ENCODE measurements at places on chromosomes 1 and 21.

DNA sequence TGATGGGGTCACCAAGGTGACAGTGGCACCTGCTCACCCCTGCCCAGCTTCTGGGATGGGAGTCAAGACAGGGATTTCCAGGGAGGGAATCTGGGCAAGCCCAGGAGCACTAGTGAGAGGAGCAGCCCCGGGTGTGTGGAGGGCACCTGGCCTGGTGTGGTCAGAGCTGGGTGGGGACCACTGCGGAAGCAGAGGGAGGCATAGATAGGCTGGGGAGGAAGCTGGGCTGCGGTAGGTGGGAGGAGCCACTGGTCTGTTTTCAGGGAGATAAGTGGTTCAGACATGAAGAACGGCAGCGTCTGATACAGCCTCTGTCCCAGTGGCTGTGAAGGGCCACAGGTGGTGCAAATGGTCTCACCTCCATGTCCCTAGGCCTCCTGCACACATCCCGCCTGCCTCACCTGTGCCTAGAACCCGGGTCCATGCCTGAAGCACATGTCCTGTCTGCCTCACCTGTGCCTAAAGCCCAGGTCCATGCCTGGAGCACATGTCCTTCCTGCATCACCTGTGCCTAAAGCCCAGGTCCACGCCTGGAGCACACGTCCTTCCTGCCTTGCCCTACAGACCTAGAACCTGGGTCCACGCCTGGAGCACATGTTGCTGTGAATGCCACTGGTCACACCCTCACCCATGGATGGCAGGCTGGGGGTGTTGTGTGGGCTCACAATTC is 325.9 kb upstream of the AJAP1 start:
- no peak for DNase-seq

DNA sequence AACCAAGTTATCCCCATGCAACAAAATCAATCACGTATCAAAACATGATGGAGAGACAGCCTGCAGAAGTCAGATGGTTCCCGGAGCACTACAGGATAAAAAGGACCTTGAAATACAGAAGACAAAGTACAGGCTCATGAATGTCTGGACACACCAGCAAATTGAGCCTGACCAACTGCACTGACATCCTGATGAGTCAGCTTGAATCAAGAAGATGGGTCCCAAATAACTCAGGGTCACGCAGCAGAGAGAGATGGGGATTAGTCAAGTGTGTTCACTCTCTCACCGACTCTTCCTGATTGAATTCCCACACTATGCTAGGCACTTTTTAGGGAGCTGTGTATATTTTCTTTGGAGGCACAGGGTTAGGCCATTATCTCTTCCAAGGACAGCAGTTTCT is 71.1 kb upstream of the DIRAS3 start:
- DNase-seq: no peak

DNA sequence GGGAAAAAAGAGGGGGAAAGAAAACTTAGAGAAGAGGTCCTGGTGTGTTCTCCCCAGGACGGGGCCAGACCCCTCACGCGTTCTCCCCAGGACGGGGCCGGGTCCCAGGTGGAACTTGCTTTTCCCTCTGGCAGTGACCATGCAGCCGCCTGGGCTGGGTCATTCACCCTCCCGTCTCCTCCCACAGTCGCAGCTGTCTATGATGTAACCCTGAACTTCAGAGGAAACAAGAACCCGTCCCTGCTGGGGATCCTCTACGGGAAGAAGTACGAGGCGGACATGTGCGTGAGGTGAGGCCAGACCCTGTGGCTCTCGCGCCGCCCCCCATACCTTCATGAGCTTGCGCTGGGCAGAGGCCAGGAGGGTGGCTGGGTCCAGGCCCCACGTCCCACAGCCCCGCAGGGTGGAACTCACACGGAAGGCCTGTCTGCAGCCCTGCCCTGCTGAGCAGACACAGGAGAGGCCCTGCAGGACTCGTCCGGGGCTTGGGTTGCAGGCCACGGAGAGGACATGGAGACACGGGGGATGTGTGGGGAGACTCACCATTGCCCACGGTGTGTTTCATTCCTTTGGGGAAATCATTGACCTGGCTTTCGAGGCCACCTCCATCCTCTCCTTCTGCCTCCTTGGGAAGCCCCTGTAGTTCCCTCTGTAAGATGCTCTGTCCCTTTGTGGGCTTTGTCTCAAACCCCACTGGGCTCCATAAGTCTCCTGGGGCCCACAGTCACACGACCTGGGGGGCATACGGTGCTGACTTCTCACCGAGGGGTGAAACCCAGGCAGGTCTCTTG is 40.7 kb upstream of the TRAPPC10 start:
- DNase-seq: no peak

DNA sequence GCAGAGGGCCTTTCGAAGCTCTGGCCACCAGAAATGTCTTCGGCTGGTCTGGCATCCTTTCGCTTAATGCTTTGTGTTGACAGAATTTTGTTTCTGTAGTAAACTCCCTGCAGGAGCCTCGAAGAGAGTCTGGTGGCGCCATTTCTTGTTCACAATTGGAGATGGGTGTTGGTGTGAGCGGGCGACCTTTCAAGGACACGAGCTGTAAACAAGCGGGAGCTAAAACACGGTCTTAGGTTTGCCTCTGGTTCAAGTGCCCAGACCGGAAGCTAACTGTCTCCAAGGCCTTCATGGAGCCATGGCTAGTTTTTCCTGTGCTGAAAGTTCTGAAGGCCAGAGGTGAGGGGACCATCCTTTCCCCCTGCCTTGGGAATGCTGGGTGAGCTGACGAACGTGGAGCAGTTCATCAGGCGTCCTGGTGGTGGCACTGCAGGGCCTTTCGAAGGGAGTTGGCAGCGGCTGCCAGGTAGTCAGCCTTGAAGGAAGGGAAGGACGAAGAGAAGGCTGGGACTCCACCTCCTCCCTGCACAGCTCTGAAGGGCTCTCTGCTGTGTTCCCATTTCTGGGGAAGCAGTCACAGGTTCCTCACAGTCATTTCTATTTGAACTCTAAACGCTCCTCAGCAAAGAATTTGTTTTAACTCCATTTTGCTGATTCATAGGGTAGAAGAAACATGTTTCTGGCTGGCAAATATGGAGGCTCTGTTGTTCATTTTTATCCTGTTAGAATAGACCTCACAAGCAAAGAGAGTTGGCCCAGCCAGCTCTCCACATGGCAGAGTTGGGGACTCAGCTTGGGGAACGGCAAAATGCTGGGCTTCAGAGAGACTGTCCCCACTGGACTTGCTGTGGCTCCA is 35.2 kb downstream of the URB2 start:
- DNase-seq: peak; percentile 81

DNA sequence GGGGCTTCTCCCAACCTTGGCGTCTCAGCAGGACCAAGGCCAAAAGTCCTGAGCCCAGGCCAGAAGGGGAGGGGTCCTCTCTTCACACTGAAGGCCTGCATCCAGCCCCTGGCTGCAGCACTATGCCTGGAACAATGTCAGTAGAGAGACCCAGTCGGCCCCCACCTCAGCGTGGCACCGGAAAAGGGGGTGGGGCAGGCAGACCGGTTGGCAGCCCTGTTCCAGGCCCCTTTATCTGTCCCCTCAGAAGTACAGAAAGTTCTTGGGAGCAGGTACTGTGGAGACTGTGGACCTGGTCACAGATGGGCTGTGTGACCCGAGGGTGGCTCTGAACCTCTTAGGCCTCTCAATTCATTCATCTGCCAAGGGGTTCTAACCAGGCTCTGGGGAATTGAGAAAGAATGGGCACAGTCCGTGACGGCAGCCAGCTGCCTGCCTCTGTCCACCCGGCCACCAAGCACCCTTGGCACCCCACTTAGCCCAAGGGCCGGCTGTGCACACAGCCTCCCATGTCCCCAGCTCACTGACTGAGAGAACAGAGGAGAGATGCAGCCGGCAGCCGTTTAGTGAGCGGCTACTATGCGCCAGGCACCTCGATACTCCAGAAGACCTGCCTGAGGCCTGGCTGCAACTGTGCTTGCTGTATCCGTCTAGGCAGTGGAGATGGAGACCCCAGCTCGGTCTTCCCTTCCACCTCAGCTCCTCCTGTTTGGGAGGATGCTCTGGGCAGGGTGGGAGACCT is 23.9 kb downstream of the RUNX3 start:
- DNase-seq: peak; percentile 52

- no peak for DNase-seq
Measured at GRCh38 chr1:118920124-118920717, 67.9 kb downstream of the TBX15 start.

DNA sequence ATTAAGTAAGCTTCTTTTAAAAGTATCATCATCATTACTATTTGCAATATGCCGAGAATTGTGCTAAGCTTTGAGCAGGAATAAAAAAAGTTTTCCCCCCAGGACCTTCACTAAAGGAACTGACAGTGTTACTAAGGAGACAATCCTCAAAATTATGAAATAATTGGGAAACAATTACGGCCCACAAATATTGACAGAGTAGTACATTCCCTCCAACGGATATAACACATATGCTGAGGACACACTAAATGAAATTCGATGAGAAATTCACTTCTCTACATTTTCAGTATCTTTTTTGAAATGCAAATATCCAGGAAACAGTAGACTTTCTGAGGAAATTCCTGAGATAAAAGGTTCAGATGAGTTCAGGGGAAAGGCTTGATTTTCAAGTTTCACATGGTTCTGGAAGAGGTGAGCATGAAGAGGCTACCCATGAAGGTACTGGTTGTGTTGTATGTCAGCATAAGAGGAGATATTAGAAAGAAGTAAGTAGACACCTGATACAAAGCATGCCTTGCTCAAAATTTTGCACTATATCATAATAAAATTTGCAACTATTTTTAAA is 171.2 kb upstream of the NR5A2 start:
- DNase-seq: no peak

DNA sequence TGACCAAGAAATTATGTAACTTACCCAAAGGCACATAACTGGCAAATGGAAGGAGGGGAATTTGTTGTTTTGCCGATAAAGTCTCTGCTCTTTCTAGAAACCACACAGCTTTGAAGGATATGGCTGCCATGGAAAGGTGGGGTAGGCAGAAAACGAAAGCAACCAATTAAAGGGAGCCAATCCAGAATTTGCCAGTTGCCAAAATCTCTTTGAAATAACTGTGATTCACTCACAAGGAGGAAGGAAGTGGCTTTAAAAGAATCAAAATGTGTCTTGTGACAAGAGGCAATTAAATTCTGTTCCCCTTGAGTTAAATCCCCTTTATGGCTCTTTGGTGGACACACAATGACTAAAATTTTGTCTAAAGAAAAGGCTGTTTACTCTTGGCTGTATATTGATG is 61.2 kb upstream of the CCDC190 start:
- no peak for DNase-seq

DNA sequence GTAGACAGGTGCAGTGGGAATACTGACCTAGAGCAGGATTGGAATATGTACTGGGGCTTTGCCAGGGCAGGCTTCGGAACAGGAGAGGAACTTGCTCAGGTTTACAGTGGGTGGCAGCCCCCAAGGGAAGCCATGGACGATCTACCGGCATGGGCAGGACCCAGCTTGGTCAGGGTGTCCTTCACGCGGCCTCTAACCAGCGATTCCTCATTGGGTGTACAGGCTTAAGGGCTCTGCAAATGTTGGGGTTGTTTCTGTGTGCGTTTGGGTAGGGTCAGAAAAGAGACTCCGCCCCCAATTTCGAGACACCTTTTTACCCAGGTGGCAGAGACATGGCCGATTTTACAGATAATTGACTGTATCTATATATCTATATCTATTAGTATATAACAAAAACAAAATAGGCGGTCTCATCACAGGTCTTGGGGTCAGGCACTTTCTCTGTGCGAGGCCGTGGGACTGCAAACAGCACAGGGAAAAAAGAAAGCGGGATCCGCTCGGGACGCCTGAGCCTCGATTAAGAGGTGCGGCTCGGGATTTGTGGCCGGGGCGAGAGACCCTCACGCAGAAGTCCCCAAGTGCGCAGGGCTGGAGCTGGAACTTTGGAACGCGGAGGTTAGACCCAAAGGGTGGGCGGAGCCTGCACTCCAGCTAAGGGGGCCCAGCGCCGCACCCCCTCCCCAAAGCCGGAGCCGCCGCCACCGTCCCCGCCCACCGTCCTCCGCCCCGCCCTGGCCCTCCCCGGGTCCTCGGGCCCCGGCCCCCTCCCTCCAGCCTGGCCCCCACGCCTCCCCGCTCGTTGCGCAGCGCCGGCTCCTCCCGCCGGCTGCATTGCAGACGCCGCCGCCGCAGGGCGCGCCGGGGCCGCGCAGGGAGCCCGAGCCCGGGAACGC is 67.5 kb upstream of the VAMP3 start:
- DNase-seq: no peak

DNA sequence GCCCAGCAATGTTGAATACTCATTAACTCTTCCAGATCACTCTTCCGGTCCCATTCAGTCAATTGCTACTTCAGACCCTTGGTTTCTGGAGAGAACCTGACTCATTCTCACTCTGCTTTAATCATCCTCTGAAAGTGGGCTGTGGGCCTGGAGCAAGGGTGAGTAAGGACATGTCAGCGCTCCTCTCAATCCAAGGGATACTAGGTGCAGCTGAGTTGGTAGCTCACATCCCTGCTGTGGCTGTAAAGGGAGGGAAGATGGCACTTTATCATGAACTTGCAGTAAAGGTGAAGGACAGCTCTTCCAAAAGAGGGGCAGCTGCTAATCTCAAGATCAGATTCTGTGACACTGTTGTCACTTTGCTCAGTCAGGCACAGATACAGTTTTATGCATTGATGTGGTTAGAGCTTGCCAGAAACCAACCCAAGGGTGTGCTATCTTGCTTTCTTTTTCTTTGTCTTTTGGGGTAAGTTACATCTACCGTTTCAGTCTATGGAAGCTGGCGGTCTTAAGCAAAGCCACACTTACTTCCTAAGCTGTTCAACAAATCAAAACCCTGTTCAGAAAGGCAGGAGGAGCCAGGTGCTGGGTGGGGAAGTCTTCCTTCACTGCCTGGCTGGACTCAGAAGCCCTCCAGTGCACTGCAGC is 26.5 kb upstream of the NTPCR start:
- DNase-seq: peak; percentile 68

DNA sequence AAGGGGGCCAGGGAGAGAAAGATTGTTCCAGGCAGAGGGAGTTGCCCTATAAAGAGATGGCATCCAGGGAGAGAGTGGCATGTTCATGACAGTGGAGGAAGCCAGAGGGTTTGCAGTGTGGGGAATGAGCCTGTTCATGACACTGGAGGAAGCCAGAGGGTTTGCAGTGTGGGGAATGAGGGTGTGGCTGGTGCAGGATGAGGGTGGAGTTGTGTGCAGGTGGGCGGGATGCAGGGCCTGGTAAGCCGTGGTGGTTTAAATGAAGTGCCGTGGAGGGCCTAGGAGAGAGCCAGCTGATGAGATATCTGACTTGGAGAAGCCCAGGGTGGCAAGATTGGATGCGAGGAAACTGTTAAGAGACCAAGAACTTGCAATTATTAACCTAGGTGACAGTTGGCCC is 131.8 kb downstream of the CAMTA1 start:
- no peak for DNase-seq

GRCh38 chr21:24832961-24833360 is 774.3 kb downstream of the MRPL39 start:
- DNase-seq: no peak

- DNase-seq: no peak
Measured at GRCh38 chr1:5756434-5757186, 235.6 kb downstream of the NPHP4 start.

GRCh38 chr21:42237577-42237976 is 18.6 kb downstream of the ABCG1 start:
- DNase-seq: peak; percentile 70
